ENCODE measurements at places on chromosomes 3 and 15.

GRCh38 chr15:86336051-86336788, 256.5 kb downstream of the AGBL1 start:
- DNase-seq: no peak

GRCh38 chr3:98095882-98096281, 8.9 kb downstream of the OR5AC2 start:
- DNase-seq: peak; percentile 72

DNA sequence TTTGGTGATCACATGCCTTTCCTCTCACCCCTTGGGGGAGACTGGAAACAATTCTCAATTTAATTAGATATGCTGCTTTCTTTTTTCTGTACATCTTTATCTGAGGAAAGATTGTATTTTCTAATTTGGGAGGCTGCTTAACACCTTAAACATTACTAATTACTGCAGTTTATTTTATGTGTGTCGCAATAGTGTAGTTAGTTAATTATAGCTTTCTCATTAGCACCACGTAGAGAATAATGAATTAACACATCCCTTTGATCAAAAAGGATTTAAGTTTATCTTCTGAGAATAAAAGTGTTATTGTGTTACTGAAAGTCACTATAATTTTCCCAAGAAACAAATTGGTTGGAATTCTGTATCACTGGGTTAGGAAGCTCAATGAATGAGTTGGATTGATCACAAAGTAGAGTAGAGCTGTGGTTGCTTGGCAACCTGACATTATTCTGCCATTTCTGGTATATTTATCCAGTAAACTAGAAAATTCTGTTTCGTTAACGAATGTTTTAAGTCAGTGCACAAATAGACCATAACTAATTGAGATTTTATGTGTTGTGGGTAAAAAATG, 4.3 kb downstream of the CHL1 start:
- no peak for DNase-seq

GRCh38 chr15:90337256-90337655, 14.8 kb upstream of the ZNF774 start:
- no peak for DNase-seq

GRCh38 chr3:31929826-31930502, 51.1 kb downstream of the OSBPL10 start:
- no peak for DNase-seq

- no peak for DNase-seq
Measured at GRCh38 chr15:54816401-54816800, 380.3 kb downstream of the RSL24D1 start.

DNA sequence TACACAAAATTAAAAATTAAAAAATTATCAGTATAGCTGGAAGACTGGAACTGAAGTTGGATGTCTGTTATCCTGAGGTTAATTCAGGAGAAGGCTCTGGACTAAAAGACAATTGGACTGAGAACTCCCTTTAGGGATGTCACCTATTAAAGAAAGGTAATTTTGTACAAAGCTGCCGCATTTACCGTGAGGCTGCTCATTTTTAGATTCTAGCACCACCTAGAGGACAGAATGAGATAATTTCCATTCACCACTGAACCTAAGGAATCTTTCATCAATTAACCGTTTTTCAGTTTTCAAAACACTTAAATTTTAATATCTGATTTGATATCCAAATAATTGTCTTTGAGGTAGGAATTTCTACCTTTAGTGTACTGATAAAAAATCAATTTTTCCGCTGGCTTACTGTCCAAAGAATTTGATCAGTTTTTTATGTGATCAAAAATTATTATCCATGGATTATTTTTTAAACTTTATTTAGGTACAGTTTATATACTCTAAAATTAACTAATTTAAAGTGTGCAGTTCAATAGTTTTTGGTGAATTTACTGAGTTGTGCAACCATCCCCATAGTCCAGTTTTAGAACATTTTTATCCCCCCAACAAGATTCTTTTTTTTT, 106.7 kb upstream of the TNIK start:
- peak; percentile 63 for DNase-seq

- peak; percentile 40 for DNase-seq
Measured at GRCh38 chr3:55554634-55555425, 67.7 kb upstream of the WNT5A start.

GRCh38 chr15:27042646-27043045, 71.7 kb downstream of the GABRG3 start:
- no peak for DNase-seq

- DNase-seq: no peak
Measured at GRCh38 chr3:29708884-29709283, 428.0 kb downstream of the RBMS3 start.

DNA sequence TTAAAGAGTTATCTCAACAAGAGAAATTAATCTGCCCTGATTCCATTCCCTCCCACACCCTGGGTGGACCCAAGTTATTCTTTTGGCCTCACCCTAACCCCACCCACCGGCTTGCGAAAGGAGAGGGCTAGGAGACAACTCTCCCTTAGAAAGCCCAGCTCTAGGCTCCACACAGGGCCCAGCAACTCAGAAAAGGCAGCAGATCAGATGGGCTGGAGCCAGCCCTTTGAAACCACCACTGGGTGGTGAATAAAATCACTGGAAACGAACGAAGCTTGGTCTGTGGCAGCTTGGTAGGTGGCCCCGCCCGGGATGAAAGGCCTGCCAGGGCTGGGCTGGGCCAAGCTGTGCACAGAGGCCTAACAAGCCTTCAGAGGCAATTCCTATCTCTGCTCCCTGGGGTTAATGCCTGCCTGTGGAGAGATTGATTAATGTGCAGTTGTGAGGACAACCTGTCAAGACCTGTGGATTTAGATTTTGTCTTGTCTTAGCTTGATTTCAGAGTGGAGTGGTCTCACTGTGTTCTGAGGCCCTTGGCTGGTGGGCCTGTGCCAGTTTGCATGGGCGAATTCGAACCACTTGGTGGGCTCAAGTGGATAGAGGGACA, 38.8 kb downstream of the BHLHE40 start:
- peak; percentile 19 for DNase-seq
